ENCODE measurements at places on chromosomes 5 and 9.

DNA sequence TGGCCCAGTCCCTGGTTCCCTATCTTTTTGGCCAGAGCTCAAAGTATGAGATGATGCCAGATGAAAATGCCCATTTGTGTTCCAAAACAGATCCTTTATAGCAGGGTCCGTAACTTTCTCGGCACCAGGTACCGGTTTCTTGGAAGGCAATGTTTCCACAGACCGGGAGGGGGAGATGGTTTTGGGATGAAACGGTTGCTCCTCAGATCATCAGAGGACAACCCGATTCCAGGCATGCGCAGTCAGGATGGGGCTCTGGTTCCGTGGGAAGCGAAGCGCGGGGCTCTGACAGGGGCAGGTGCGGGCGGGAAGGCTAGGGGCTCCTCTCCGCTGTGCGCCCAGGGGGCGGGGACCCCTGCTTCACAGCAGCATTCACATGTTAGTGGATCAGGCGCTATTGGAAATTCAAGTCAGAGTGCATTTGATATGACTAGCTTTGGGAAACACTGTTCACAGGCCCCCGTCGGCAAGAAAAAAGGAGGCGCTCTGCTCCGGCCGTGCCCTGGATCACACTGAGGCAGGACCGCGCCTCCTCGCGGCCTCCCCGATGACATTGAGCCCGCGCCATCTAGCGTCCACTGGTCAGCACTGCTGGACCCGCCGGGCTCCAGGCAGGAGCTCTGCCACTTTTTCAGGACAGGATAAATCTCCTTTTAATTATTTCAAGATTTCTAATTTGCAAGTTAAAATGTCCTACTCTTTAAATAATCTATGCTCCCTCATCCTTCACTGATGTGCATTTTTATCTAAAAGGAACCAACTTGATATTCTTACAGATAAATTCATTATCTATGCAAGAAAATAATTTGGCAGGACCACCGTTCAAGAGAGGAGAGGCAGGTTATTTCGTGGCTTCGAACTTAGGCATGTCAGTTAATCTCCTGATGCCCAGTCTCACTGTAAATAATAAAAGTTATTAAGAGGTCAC is 190.0 kb downstream of the FANCC start:
- peak; percentile 71 for DNase-seq

GRCh38 chr9:124208571-124208970 is 49.2 kb upstream of the NEK6 start:
- DNase-seq: no peak

- peak; percentile 41 for DNase-seq
Measured at GRCh38 chr9:35353731-35354365, 136.1 kb upstream of the RUSC2 start.

DNA sequence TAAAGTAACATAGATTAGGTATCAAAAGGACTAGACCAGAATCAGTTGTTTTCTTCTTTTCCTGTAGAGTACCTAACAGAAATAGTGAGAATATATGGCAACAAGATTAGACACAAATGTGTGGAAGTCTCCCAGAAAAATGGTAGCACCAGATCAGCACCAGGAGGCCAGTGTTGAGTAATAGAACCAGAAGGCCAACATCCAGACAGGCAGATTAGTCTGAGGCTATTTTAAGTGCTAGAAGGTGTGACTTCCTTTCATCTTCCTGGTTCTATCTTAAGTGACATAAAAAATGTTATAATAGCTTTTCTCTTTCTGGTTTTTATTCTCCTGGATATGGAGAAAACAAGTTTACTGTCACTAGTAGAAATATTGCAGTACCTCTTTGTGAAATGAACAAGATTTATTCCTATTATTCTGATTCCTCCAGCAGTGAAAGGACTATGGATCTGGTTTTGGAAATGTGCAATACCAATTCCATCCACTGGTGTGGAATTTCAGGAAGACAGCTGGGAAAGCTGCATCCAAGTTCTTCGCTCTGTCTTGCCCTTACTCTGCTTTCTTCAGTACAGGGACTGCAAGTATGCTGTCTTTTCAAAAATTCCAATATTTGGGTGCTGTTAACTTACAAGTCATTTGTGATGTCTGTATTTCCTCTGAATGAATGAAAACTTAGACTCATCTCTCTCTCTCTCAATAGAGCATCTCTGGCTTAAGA is 39.1 kb downstream of the SHLD3 start:
- peak; percentile 18 for DNase-seq

GRCh38 chr5:145294331-145294730 is 540.8 kb downstream of the PRELID2 start:
- DNase-seq: peak; percentile 20

- no peak for DNase-seq
Measured at GRCh38 chr5:36028816-36029465, 37.7 kb downstream of the UGT3A2 start.

- DNase-seq: no peak
Measured at GRCh38 chr5:149730620-149731331, 666 bp downstream of the PPARGC1B start.

DNA sequence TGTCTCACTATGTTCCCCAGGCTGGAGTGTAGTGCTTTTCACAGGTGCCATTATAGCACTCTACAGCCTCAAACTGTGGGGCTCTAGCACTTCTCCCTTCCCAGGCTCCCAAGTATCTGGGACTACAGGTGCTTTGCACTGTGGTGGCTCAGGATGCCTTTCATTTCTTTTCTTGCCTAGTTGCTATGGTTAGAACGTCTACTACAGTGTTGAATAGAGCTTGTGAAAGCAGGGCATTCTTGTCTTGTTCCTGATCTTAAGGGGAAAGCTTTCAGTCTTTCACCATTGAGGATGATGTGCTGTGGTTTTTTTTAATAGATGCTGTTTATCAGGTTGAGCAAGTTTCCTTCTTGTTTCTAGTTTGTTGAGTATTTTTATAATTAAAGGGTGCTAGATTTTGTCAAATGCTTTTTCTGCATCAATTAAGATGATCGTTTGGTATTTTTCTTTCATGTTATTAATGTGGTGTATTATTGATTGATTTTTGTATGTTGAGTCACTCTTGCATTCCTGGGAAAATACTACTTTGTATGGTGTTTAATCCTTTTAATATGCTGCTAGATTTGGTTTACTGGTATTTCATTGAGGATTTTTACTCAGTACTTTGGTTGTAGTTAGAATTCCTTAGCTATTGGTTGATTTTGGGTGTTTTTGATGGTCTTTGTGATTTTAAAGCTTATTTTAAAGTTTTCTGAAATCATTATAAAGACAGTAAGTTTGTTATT is 35.6 kb downstream of the GPBP1 start:
- DNase-seq: peak; percentile 28

DNA sequence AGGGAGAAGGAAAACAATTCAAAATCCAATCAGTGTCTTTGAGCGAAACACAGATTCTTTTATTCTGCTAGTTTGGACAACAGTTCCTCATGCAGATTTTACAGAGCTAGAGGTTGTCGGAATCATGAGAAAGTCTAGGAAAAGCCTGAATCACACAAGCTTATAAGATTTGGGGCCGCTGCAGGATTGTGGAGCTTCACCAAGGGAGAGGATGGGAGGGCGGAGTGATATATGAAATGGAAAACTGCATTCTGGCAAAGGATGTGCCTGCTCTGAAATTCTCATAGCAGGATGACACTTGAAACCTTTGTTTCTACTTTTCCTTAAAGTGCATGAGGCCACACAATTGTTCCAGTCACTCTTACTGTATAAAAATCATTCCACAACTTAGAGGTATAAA is 134.3 kb downstream of the OR2K2 start:
- DNase-seq: no peak

DNA sequence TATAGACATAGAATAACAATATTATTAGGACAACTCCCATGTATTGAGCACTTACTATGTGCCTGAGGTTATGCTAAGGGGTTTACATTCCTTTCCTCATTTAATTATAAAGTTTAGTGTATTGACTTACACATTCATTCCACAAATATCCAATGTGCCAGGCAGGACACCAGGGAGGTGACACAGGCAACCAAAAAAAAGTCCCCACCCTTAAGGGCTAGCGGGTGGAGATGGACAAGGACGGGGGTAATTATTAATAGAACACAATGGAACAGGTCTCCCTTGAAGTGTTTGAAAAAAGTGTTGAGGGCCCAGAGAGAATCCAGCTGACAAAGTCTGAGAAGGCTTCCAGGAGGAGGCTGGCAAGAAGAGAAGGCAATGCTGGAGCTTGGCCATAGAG is 5.7 kb downstream of the TBC1D2 start:
- no peak for DNase-seq

DNA sequence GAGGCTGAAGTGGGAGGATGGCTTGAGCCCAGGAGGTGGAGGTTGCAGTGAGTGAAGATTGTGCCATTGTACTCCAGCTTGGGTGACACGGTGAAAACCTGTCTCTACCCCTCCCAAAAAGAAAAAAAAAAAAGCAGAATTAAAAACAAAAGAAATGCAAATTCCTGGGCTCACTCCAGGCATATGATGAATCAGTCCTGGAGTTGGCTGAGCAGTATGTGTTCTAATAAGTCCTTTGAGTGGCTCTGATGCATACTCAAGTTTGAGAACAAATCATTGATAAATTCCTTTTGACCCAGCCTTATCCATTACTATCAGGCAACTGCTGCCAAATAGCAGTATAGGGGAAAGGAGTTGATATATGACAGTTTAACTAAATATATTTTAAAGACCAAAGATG is 28.3 kb downstream of the UHRF2 start:
- DNase-seq: peak; percentile 27

GRCh38 chr5:154199671-154200220 is 9.2 kb downstream of the GALNT10 start:
- no peak for DNase-seq

- peak; percentile 33 for DNase-seq
Measured at GRCh38 chr9:115633104-115633503, 515.1 kb upstream of the TNC start.

GRCh38 chr9:109616571-109617120 is 118.5 kb upstream of the PTPN3 start:
- DNase-seq: no peak

- DNase-seq: no peak
Measured at GRCh38 chr5:61493973-61494372, 161.9 kb downstream of the ZSWIM6 start.

DNA sequence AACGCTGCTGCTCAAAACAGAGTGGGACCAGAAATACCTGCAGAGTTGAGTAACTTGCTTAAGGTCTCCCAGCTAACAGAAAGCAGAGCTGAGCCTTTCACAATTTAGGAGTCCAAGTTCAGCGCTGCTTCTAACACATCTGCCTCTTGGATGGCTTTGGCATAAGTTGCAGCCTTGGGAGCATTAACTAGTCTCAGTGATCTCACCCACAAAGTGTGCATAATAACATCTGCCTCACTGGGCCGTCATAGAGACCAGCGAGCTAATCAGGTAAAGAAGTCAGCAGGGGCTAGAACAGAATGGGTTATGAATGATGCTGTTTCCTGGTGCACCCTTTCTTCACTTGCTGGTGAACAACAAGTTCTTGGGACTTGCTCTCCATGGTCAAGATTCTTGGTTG is 36.5 kb downstream of the WWC1 start:
- peak; percentile 63 for DNase-seq

GRCh38 chr5:178440181-178440580 is 150.0 kb downstream of the COL23A1 start:
- no peak for DNase-seq

- no peak for DNase-seq
Measured at GRCh38 chr5:131209506-131210150, 38.9 kb downstream of the LYRM7 start.

GRCh38 chr9:91289244-91289643 is 72.5 kb downstream of the AUH start:
- no peak for DNase-seq

DNA sequence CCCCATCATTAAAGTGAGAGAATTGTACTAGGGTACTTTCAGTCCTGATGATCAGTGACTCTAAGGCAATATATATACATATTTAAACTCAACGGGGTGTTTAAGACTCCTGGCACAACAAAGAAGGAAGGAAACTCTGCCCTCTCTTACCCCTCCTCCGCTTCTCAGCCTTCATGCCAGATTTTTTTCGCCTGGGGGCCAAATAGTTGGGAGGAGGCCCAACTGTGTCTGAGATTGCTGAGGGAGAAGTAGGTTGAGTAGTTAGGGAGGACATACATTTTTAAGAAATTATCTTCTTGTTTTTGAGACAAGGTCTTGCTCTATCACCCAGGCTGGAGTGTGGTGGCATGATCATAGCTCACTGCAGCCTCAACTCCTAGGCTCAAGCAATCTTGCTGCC is 127.7 kb upstream of the SHB start:
- DNase-seq: no peak

DNA sequence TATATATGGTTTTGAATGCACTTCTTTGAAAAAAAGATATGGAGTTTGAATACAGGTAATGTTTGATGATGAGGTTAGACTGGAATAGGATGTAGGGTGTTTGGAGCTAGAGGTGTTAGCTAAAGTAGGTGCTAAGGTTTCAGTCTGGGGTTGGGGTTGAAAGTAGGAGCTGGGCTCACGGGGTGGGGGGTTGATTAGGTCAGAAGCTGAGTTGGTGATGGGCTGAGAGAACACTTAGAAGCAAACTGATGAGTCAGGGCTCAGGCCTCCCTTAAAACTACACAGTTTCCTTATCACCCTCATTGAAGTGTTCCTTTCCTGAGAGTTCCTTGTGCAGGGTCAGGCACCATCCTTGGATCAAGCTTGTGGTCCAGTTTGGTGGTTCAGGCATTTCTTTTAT is 308.8 kb upstream of the ADAMTS16 start:
- DNase-seq: no peak

GRCh38 chr5:38780945-38781344 is 64.9 kb upstream of the OSMR start:
- DNase-seq: peak; percentile 66

GRCh38 chr5:76425146-76425545 is 22.1 kb downstream of the IQGAP2 start:
- no peak for DNase-seq

- no peak for DNase-seq
Measured at GRCh38 chr5:38673671-38674071, 117.2 kb upstream of the LIFR start.

- no peak for DNase-seq
Measured at GRCh38 chr5:168056499-168057182, 234.8 kb upstream of the WWC1 start.

- DNase-seq: no peak
Measured at GRCh38 chr9:92236465-92236864, 57.0 kb downstream of the IARS1 start.

GRCh38 chr5:40266952-40267351 is 412.8 kb upstream of the PTGER4 start:
- no peak for DNase-seq

DNA sequence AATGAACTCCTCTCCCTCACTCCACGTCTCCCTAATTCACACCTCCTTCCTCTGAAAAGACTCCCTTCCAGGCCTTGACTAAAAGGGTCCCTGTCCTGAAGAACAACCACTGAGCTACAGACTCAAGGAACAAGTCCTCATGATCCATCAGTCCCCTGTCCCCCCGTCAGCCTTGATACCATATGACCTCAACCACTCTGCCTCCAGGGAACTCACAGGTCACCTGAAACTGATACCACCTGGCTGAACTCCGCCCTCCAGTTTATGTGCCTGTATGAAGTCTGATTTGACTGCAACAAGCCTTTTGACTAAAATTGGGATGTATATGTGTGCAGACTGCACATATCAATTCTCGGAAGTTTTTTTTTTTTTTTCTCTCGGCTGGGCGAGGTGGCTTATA is 88.7 kb downstream of the UGCG start:
- no peak for DNase-seq

- DNase-seq: no peak
Measured at GRCh38 chr9:119959846-119960545, 590.8 kb upstream of the BRINP1 start.

Data from IMR-90 (cell line).